ENCODE measurements at places on chromosomes 2 and 18.

- DNase-seq, result no peak
These were observed 690.1 kb upstream of the KLHL29 start for GRCh38 chr2:22694856-22695255.

DNA sequence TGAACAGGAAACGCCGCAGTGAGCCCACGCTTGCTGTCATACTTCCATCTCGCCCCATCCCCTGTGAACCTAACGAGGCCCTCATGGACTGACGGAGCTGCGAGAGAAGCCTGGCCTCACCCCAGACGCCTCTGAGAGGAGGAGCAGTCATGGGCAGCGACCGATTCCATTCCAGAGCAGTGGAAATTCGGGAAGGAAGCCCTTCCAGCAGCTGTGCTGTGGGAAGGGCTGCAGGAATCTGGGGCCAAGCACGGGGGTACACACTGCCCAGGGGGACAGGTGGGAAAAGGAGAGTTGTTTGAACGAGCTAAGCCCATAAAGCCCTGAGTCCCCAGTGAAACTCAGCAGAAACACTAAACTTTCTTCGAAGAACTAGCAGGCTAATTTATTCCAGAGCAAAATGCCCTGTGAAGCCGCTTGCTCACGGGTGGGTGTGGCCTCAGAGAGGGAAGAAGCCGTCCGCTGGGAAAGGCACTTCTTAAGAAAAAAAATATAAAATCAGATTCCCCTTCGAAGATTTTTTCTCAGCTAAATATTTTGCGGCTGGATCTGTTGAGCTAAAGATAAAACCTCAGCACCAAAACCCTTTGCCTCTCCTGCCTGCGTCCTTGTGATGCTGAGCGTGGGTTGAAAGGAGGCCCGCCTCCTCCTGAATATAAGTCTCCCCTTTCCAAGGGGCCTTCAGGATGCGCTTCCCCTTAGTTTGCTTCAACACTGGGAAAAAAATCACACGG, 38.2 kb downstream of the ANKMY1 start:
- DNase-seq, result no peak

GRCh38 chr2:227029426-227030105, 134.4 kb downstream of the COL4A4 start:
- DNase-seq, result no peak

- no peak for DNase-seq
These were observed 61.6 kb downstream of the DNMT3A start for GRCh38 chr2:25280051-25280687.

DNA sequence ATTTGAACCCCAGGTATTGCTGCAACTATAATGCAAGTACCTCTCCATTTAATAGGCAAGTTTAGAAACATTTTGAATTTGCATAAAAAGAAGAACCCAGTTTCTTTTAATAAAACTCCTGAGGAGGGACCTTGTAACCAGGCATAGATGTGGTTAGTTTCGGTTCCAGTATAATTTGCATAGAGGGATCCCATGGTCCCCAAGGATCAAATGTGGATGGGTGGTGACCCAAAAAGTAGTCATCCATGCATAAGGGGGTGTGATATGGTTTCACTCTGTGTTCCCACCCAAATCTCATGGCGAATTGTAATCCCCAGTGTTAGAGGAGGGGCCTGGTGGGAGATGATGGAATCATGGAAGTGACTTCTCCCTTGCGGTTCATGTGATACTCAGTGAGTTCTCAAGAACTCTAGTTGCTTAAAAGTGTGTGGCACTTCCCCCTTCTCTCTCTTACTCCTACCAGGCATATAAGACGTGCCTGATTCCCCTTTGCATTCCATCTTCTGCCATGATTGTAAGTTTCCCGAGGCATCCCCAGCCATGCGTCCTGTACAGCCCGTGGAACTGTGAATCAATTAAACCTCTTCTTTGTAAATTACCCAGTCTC, 40.2 kb upstream of the SKA1 start:
- DNase-seq, result no peak
